ENCODE measurements at places on chromosomes 3 and 15.
A peak's percentile ranks its signal among the peaks of the same experiment; 100 is the strongest.

DNA sequence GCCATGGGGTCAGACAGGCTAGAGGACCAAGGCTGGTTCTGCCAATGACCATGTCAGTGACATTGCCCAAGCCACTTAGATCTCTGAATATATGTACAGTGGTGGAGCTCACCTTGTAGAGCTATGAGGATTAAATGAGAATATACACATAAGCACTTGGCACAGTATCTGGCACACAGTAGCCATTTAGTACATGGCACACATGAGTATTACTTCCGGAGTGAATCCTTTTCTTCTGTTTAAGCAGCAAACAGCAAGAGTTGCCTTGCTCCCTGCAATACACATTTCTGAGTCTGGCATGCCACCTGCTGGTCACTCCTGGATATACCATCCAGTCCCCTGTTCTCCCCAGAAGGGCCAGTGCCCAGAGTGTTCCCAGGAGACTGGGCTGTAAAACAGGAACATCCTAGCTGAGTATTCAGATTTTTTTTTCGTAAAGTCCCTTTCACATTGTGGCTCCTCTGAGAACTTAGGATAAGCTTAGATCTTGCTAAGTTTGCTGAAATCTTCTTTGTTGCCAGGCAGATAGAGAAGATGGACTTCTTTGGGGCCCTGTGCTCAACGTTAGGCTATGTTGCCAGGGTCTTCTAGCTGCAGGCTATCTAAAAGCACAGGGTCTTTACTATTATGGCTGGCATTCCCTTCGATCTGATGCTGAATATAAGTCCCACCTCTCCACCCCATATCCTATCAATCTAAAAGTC lies 203.4 kb downstream of the ADAMTS9 start:
- no peak for DNase-seq

- DNase-seq = no peak
Measured at GRCh38 chr3:48762816-48763215, 45.8 kb upstream of the IP6K2 start.

- no peak for DNase-seq
Measured at GRCh38 chr3:159941038-159942000, 47.3 kb upstream of the IL12A start.

- no peak for DNase-seq
Measured at GRCh38 chr3:59286791-59287531, 237.1 kb upstream of the CFAP20DC start.

DNA sequence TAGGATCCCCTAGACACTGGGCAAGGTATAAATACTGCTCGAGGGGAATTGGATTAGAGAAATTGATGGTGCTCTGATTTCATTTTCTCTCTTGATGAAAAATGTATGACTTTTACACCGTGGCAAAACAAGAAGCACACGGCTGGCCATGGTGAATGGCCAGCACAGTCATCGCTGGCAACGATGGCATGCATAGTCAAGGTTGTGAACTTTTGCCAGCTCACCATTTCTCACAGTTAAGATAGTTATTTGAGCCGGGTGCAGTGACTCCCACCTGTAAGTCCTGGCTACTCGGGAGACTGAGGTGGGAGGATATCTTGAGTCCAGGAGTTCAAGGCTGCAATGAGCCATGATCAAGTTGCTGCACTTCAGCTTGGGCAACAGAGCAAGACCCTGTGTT lies 95.4 kb downstream of the HMG20A start:
- DNase-seq = no peak

DNA sequence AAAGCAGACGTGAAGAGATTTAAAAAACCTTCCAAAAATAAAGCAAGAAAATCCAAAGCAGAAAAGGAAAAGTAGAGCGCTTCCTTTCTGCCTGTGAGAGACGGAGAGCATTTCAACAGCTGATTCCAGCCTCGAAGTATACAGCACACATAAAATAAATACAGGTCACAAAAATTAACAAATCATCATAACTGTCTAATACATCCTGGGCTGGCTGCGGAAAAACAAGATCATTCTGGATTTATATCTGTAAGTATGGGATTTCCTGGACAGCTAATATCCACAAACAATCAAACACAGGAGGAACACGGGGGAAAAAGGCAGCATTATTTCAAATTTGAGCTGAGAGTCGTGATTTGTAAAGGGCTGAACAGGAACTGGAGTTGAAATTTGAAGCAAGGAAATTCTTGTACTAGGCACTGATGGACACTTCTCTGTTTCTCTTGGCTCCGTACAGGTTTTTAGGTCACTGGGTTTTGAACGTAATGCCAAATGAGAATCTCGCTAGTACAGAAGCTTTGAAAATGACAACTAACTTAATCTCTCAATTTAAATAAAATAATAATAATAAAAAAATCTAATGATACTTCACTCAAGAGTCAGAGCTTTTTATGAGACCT lies 577.7 kb downstream of the FOXP1 start:
- no peak for DNase-seq

GRCh38 chr3:181952221-181952620 lies 240.5 kb downstream of the SOX2 start:
- DNase-seq = no peak

GRCh38 chr3:126030455-126030854 lies 53.5 kb downstream of the SLC41A3 start:
- no peak for DNase-seq

GRCh38 chr3:45969116-45969515 lies 25.9 kb downstream of the CXCR6 start:
- DNase-seq = no peak

GRCh38 chr15:63444611-63445010 lies 59.8 kb upstream of the USP3 start:
- DNase-seq = no peak

DNA sequence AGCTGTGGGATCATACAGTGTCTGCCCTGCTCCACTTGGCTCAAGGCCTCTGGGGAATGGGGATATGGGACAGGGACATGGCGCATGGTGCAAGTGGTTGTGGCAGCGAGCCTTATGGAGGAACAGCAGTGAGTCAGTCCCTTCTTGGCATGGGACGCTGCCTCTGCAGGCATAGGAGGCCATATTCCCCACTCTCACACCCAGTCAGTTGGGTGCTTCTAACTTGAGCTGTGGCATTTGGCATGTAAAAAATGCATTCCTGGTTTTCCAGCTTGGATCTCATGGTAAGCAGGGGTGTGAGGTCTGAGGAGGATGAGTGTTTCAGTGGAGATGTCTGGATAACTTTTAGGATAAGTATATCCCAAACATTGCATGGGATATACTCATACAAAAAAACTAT lies 31.6 kb upstream of the UBE2Q2 start:
- DNase-seq = no peak

GRCh38 chr3:16998236-16998923 lies 113.6 kb downstream of the PLCL2 start:
- DNase-seq = no peak

- peak; percentile 18 for DNase-seq
Measured at GRCh38 chr15:86624261-86625036, 544.8 kb downstream of the AGBL1 start.

- no peak for DNase-seq
Measured at GRCh38 chr15:95629503-95630168, 700.9 kb upstream of the NR2F2 start.

- no peak for DNase-seq
Measured at GRCh38 chr3:60053526-60054265, 1003.9 kb upstream of the CFAP20DC start.

- peak; percentile 28 for DNase-seq
Measured at GRCh38 chr3:134029734-134030378, at the start of gene SLCO2A1. TSS of gene SLCO2A1 (minus strand) at chr3:134029925. CDS start at chr3:134029802, 123 bp downstream.

DNA sequence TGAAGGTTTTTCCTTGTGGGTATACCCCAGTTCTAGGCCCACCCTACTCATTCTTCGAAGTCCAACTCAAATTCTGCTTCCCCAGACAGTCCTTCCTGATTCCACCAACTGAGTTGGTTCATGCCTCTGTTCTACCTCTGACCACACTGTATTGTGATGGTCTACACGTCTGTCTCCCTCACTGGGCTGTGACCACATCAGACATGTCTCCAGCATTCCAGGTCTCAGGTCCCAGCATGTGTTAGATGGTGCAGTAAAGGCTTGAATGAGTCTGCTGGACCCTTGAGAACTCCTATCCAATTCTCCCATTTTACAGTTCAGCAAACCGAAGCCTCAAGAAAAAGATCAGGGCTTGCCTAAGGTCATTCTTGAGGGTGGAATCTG lies 2.8 kb upstream of the ATP2B2 start:
- no peak for DNase-seq

DNA sequence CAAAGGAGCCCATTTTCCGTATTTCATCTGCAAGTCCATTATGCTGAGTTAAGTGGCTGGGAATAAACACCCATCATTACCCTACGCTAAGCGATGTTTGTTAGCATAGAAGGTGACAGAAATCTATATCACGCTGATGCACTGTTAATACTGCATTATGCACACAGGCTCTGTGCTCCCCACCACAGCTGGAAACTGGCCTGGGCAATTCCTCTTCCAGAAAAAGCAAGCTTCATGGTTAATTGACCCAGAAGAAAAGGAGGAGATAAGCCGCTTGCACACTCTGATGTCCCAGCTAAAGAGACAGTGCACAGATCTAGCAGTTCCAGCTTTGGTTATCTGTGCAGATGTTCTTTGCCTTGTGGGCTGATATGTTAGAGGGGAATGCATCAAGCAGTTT lies 232.6 kb downstream of the NTRK3 start:
- DNase-seq = no peak

DNA sequence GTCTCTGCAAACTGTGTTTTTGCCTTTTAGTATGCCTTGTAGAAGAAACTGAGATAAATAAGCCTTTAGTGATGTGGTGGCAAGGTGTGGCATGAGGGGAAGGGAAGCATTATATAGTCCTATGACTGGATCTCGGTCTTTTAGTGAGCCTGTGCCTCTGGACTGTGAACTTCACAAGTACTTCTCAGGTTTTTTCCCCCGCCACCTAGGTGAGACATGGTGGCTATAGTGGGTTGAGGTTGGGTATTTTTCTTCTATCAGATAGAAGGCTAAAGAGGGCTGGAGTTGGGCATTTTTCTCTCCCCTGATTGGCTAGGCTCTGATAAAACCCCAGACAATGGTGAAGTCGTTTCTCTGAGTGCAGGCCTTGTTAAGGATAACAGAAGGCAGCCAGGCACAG lies 38.7 kb upstream of the ZFAND6 start:
- no peak for DNase-seq

- no peak for DNase-seq
Measured at GRCh38 chr3:5126586-5126985, 4.5 kb downstream of the ARL8B start.

GRCh38 chr3:75224412-75224811 lies 439.7 kb upstream of the FRG2C start:
- no peak for DNase-seq

- DNase-seq = no peak
Measured at GRCh38 chr15:35126236-35126635, 41.1 kb upstream of the NANOGP8 start.

GRCh38 chr15:50302581-50302980 lies 37.1 kb upstream of the HDC start:
- DNase-seq = no peak

- DNase-seq = no peak
Measured at GRCh38 chr3:17844236-17844635, 101.8 kb upstream of the TBC1D5 start.

DNA sequence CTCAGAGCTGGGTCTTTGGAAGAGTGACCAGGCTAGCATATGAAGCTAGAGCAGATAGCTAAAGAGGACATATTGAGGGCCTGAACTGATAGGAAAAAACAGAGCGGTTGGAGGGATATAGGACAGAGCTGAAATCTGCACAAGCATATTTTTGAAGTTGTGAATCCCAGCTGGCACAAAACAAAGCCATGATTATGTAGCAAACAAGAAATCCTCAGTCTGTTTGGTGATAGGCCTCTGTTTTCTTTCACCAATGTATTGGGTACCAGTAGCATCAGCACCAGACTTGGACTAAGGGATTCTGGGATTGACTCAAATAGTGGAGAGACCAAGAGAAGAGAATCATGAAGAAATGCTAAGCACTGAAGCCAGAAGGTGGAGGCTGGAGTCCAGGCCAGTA lies 151.0 kb downstream of the FAM43A start:
- DNase-seq = no peak

- DNase-seq = no peak
Measured at GRCh38 chr3:170614214-170614966, 28.5 kb upstream of the SLC7A14 start.

DNA sequence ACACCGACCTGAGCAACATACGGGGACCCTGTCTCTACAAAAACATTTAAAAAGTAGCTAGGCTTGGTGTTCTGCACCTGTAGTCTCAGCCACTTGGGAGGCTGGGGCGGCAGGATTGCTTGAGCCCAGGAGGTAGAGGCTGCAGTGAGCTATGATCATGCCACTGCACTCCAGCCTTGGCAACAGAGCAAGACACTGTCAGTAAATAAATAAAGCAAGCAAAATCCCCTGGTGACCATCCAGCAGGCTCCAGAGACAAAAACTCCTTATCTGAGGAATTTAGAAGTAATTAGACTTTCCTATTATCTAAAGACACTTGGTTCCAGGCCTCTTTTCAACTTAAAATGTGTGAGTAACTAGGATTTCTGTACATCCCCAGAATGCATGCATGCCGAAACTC lies 29.5 kb upstream of the ZNF774 start:
- DNase-seq = no peak

- no peak for DNase-seq
Measured at GRCh38 chr3:37256447-37256846, 82.1 kb upstream of the LRRFIP2 start.

DNA sequence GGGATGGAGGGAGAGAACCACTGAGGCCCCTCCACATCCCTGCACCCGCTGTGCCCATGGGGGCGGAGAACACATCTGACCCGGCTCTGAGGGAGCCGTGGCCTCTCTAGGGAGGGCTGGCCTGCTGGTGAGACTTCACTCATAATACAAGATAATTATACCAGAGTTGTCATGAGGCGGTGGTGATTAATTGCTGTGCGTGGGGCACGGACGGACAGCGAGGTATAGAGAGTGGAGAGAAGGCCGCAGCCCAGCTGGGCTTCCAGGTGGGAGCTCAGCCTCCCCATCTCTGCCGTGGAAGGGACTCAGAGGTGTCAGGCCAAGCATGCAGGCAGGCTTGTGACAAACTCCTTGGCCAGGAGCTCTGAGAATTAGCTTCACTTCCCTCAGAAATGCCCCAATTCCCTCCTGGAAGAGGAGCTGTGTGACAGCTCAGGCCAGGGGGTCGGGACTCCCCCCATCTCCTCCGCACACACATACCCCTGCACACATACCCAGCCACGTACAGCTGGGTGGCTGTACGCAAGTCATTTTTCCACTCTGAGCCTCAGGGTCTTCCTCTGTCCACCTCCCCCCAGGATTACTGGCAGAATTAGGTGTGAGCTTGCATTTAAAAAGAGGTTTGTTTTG lies 6.0 kb upstream of the GATA2 start:
- DNase-seq = no peak

DNA sequence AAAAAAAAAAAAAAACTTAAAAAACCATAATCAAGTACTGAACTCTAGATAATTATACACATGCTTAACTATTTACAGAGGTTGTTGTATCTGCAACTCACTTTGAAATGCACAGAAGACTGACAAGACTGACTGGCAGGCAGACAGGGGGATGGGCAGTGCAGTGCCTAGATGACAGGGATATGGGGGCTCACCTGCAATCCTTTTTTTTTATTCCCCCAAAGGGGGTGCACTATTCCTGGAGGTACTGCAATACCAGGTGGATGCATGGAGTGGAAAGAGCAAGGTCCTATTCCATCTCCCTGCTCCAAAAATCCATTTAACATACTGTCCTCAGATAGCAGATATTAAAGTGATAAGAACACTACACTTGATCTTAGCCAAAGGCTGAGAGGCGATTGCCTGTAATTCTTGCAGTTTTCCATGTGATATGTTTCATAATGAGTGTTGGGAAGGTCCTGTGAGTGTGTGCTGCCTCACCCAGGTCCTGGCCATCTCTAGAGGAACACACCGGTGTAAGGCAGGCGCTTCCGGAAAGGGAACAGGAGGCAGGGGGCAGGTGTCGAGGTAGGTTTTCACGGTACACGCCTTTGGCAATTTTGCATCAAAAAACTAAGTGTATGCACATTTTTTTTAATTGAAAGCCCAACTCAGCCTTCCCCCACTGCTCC lies 22.7 kb downstream of the SEC61A1 start:
- DNase-seq = no peak
